ENCODE measurements at places on chromosomes 4 and X.

GRCh38 chrX:76109654-76110053 is 63.2 kb upstream of the PBDC1 start:
- no peak for DNase-seq

- DNase-seq, result no peak
Measured at GRCh38 chr4:136841526-136841925, 690.8 kb downstream of the PCDH18 start.

GRCh38 chrX:134671294-134671693 is 13.0 kb upstream of the PLAC1 start:
- DNase-seq, result no peak

GRCh38 chrX:77167993-77168392 is 279.2 kb upstream of the FGF16 start:
- no peak for DNase-seq

GRCh38 chr4:26108054-26108453 is 194.0 kb downstream of the SMIM20 start:
- DNase-seq, result no peak

DNA sequence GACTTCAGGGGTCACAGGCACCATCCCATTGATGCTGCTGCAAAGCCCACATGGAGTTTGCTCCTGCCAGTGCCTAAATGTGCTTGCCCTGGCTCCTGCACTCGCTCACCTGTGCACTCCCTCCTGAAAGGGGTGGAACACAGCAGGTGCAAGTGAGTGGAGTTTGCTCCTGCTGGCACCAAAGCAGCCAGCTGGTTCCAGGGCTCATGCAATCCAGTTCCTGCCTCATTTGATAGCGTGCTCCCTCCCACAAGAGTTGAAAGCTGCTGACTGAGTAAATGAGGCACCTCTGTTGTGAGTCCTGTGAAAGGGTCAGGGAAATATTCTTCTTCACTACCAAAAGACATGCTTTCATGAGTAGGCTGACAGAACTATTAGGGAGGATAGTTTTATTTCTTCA is 30.5 kb downstream of the CXCL8 start:
- DNase-seq, result no peak

DNA sequence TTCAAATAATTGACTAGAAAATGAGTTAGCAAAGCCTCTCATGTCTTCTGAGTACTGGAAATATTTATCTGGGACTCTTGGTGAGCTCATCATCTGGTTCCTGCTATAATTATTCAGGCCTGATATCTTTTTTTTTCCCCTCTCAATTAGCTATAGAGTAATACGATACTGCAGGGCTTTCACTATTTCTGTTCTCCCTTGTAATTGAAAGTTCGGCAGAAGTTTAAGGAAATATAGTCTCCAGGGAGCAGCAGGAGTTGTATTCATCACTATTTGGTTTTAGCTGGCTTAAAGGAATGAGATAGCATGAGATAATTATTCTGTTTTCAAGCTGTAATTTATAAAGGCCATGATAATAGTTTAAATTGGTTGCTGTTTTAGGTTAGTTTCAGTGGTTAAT is 378.6 kb upstream of the EPHA5 start:
- DNase-seq, result no peak

DNA sequence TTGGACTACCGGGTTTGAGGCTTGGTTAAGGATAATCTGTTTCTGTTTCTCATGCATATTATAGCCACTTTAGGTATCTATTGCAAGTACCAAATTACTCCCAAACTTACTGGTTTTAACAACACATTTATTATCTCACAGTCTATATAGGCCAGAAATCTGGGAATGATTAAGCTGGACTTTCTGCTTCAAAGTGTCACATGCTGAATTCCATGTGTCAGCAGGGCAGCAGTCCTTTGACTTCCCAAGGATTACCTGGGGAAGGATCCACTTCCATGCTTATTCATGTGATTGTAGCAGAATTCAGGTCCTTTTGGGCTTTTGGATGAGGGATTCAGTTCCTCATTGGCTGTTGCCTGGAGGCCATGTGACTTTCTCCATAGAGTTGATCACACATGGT is 349.0 kb upstream of the TRAM1L1 start:
- no peak for DNase-seq

- no peak for DNase-seq
Measured at GRCh38 chrX:151085207-151085606, 91.2 kb upstream of the GPR50 start.

DNA sequence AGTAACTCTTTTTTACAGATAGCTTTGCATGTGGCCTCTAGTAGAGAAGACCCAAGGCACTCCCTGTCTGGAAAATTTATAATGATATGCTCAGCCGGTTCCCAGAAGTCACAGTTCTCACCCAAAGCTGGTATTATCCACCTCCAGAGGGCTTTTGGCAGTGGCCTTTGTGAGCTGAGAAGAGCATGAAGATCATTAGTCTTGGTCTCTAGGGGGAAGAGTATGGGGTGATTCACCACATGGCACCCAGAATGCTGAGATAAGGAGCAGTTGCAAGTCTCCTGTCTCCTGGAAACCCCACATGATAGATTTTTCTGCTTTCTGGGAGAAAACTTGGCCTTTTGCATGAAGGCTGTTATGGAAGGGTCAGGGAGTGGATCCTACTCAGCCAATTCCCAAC is 75.4 kb upstream of the PRPS1 start:
- no peak for DNase-seq

GRCh38 chr4:3073158-3074077 is 920 bp downstream of the HTT-AS start:
- DNase-seq, result no peak

DNA sequence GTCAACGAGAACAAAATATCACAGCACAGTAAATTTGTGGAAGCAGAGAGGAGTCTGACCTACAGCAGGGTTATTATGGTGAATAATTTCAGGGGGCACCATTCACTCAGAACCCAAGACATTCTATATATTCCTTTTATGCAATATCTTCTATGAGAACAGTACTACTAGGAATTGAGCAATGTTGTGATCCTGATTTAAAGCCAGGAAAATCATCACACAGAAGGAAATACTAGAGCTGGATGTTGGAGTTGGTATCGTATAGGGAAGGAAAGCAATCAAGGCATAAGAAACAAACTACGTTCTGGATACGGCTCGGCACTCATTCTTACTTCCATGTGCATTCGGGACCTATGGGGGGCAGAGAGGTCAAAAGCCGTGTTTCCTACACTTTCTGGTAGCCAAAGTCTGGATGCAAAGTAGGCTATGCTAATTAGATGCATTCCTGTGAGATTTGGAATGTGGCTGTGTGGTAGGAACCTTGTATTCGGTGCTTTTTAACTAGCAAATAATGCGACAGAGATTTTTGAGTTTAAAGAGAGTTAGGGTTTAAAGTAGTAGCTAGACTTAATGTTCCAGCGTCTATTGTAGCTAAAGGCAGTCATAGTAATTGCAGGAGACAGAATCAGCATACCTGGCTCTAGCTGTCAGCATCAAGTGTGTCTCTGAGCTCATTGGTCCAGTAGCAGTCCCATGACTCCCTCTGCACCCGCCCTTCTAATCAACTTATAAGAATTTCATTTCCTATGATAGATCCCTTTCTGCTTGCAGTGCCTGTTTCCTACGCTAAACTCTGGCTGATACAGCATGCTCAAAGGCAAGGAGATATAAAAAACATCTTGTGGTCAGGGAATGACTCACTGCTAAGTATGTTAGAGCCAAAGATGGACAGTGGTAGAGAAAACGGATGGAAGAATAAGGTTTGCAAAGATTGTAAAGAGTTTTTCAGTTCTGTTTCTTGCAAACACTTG is 43.3 kb upstream of the PDGFC start:
- no peak for DNase-seq

DNA sequence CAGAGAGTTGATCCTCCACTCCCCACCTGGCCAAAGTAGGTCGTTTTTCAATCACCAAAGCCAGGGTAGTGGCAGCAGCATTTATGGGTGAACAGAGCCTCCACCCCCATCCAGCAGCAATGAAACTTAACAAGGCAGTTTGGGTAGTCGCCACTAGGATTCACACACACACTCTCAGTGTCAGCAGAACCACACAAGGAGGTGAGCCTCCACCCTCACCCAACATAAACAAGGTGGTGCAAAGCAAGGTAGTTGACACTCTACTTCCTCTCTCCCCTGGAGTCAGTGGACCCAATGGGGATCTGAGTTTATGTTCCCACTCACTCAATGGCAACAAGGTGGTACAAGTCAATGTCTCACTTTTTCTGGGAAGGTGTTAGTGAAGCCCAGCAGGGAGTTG is 50.4 kb upstream of the CCDC149 start:
- no peak for DNase-seq

GRCh38 chr4:2962614-2963174 is 512 bp downstream of the NOP14 start:
- DNase-seq, result no peak

DNA sequence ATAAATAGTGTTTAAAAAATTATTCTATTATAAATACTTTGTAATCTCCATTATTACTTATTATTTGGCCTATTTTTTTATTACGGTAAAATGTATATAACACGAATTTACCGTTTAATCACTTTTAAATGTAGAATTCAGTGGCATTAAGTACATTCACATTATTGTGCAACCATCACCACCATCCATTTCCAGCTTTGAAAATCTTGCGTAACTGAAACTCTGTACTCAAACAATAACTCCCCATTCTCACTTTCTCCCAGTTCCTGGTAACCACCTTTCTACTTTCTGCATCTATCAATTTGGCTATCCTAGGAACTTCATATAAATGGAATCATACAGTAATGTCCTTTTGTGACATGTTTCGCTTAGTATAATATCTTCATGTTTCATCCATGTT is 45.7 kb downstream of the PASD1 start:
- DNase-seq, result no peak

GRCh38 chrX:40009462-40009851 is 88.3 kb downstream of the BCOR start:
- no peak for DNase-seq

DNA sequence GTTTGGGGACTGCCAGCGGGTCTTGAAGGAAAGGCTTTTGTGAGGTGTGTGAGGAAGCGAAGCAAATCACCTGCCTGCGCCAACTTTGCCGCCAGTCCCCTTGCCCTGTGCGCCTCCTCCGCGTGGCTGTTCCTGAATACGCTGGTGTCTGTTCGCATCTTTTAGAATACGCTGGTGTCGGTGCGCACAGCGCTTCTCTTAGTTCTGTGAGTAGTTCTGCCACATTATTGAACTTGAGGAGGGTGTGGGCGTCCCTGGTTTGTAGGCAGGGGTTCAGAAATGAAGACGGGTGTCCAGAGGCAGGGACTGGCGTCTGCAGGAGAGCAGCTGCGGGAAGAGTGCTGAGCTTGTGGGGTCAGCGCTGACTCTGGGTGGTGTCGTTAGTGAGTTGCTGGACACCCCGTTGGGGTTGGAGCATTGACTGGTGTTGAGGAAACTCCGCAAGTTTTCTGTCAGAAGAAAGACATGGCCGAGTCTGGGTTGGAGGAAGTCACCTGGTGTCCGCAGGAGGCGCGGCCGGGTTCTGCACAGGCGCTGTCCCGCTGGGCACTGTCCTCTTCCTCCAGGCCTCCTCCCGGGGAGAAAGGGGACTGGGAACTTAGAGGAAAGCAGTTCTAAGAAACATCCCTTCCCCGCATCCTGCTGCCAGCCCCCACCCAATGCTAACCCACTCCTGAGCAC is 930 bp downstream of the ZNF718 start:
- no peak for DNase-seq

- DNase-seq, result peak; percentile 87
Measured at GRCh38 chr4:185471235-185472102, at the start of gene CCDC110. CCDC110 (minus strand) TSS chr4:185471733; CDS start chr4:185471683, 50 bp downstream.

- DNase-seq, result no peak
Measured at GRCh38 chrX:114962209-114962608, 55.2 kb downstream of the IL13RA2 start.

- no peak for DNase-seq
Measured at GRCh38 chr4:169628579-169628978, 8.2 kb downstream of the CLCN3 start.

DNA sequence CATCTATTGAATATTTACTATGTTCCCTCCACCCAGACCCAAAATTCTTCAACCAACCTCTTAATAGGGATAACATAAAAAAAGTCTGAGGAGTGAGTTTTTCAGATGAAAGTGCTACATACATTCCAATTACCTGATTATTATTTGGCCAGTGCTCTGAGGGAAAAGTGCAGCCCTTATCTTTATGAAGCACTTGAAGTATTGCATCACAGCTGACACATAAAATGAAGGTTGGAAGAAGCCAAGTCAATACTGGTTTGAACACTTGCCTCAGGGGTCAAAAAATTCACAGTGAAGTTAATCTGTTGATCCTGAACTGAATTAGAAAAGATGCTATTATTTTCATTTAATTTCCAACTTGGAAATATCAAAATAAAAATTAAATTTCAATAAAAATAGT is 498.9 kb downstream of the INPP4B start:
- no peak for DNase-seq

DNA sequence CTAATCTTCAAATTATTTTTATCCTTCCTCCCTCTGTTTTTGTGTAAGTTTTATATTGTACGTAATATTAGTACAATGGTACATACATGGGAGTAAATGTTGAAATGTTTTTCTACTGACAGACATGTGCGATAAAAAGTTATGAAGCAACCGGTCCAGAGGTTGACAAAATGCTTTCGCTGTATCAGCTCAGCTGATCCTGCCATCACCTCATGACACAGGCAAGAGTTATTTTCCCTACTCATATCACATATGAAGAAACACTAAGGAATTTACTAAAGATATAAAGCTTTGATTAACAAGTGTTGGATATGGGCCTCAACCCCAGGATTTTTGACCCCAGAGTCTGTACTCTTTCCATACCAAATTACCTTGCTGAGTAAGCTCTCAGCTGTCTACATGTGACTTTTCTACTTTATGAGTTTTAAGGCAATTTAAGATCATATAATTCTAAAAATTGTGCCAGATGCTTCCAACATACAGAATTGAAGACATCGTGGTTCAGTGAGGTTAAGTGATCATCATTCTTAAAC is 50.0 kb downstream of the CLCN5 start:
- DNase-seq, result no peak

- no peak for DNase-seq
Measured at GRCh38 chrX:78168065-78168464, 28.6 kb upstream of the TAF9B start.

DNA sequence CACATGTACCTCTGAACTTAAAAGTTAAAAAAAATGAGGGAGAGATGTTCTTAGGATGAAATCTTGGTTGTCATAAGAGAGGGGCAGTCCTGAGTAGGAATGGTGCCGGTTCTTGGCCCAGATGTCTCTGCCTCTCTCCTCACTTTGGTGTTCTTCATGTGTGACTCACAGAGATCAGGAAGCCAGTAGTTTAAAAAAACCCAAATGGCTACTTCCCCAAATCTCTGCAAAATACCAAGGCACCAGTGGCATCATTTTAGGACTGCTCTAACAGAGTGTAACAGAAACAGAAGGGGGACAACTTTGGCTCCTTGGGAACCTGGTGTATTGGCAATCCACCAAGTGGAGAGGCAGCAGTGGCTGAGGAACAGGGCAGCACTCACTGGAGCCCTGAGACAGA is 116.8 kb downstream of the SCD5 start:
- no peak for DNase-seq
